Activated naive CD8-positive, alpha-beta T cell treated with anti-CD3 and anti-CD28 coated beads, Interleukin-2, amount 50 U/mL, for 16 hours (primary cell): ENCODE measurements at places on chromosomes 2 and 18.

- no peak for DNase-seq
Observed at GRCh38 chr2:145572238-145572637, 1052.3 kb upstream of the ZEB2 start.

DNA sequence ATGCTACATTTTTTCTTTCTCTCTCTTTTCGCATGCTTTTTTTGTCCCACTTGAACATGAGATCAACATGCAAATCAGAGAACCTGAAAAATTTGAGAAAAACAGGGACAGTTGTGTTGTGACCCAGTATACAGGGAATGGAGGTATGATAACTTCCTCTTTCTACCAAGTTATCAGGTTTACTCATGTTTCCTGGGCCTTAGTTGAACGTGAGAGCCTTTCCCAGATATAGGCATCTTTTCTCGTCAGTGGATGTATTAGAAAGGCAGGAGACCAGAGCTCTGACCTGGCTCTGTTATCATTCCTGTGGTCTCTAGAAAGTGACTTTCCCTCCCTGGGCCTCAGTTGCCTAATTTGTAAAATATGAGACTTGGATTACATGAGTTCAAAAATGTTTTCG lies 30.1 kb upstream of the FAM117B start:
- DNase-seq = no peak

DNA sequence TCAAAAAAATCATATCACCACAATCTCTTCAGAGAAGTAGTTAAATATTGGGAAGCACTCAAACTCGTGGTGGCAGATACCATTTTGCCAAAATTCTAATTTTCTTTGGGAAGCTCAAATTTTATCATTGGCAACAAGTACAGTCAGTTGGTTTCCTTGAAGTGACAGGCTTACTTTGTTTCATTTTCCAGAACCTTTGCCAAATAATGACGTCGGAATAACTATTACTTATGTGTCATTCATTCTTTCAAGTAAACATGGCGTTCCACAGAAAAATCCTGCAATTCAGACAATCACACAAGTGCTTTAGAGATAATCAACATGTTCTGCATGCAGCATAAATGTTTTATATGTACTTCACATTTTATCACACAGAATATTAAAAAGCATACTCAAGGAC lies 5.4 kb downstream of the TTLL4 start:
- DNase-seq = no peak

DNA sequence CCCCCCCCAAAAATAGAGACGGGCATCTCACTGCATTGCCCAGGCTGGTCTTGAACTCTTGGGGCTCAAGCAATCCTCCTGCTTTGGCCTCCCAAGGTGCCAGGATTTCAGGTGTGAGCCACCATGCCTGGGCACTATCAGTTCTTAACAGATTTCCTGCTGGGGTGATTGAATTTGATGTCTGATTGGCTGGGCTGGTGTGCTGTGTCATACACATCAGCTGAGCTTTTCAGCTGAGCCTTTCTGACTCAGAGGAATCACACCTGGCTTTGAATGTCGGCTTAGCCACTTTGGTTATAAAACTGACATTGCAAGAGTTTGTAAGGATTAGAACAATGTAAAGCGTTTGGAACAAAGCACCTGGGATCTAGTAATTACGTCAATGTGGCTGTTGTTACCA lies 18.9 kb downstream of the NCAPH start:
- DNase-seq = no peak

DNA sequence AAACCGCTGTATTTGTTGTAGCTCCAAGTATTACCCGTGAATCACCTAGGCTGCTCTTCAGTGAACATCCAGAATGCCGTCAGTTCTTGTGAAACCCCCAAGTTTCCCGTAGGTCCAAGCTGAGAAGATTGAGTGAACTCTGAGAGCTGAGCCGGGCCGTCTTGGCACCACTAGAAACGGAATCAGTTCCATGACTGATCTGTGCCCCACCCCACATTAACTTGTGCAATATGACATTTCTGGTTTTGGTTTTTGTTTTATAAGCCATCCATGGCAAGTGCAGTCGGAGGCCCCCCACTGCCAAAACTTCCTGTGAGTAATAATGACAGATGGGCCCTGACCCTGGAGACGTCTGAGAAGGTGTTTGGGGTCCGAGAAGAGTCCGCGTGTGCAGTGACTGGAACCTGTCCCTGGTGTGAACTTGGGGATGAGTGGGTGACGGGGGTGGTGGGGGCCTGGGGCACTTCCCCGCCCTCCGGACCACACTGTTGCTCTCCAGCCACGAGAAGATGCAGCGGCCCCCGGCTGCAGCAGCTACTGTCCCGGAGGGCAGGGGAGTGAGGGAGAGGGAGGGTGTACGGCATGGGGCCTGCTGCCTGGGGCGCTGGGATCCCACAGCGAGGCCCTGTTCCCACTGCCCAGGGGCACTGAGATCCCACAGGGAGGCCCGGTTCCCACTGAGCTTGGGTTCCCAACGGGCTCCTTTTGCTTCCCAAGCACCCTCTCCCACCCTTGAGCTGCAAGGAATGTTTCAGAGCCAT lies 26.5 kb downstream of the NFATC1 start:
- no peak for DNase-seq

- no peak for DNase-seq
Observed at GRCh38 chr2:169746240-169746639, 12.6 kb downstream of the KLHL23 start.

- DNase-seq = no peak
Observed at GRCh38 chr18:79355433-79356335, 40.0 kb upstream of the NFATC1 start.

DNA sequence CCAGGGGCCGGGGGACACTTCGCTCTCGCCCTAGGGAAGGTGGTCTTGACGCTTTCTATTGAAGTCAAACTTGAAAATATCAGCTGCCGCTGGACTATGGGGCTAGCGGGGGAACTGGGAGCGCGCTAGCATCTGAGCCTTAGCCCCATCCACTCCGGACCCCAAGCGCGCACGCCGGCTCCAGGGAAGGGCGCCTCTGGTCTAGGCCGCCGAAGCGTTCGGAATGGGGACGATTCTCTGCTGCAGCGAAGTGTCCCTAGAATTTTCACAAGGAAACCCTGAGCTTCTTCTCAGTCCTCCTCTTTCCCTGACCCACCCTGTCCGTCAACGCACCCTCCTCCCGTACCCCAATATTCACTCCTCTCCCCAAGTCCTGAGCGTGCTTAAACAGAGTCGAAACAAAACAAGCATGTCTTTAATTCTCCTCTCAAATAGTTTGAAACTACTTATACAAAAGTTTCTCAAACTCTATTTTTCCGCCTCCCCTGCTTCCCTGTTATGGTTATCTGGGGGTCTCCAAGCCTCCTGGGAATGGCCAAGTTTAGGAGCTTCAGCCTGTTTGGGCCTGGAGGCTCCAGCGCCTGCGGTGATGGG lies 5.0 kb downstream of the RAX start:
- no peak for DNase-seq

DNA sequence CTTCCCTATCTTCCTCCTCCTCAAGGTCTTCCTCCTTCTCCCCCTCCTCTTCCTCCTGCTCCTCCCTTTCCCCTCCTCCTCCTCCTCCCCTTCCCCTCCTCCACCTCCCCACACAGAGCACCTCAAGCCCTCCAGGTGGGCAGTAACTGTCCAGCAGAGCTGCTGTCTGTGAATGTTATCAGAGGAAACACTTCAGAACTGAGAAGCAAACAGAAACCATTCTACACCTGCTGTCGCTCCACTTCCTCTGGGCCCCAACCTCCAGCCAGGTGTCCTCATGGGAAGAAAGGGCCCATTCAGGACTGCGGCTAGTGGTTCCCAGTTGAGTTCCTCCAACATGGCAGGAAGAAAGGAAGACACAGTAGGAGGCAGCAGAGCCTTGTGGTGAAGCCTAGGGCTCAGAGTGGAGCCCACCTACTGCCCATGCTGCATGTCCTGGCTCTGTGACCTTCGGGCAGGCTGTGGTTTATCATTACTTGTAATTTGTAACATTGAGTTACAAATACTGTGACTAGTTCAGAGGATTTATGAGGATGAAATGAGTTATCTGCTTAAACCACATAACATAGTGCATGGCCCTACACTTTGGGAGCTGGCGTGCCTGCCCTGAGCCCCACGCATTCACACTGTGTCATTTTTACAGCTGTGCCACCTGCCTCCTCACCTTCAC lies 165.9 kb upstream of the ID2 start:
- no peak for DNase-seq

DNA sequence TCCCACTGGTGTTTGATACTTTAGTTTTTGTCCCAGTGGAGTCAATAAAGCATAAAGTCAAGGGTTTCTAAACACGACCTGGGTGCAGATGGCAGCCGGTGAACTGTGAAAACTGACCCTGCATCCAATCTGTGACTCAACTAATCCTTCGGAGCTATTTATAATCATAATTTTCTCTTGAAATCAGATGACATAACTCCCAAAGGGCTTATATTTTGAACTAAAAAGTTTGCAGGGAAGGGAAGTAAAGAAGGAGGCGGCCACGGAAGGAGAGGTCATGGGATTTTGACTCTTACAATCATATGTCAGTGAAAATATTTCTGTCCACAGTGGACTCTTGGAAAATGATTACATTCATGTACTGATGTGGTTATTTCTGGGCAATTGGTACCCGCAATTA lies 178.5 kb downstream of the PDE1A start:
- no peak for DNase-seq

DNA sequence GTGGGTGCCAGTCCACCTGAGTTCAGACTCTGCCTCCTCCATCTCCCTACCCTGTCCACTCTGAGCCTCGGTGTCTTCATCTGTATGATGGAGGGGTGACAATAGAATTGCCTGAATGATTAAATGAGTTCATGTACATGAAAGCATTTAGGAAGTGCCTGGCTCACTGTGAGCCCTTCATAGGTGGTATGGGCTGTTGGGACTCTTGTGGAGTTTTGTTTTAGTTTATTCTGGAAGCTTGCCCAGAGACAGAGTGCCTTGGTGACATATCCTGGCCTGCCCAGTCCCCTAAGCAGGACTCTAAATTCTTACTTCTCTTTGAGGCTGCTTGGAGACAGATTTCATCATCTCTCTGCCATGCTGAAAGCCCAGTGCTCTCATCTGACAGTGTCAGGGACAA lies 24.5 kb upstream of the GIGYF2 start:
- no peak for DNase-seq

GRCh38 chr2:60984720-60985119 lies 32.8 kb upstream of the PEX13 start:
- DNase-seq = no peak

GRCh38 chr2:45905632-45905958 lies 254.1 kb downstream of the PRKCE start:
- no peak for DNase-seq

DNA sequence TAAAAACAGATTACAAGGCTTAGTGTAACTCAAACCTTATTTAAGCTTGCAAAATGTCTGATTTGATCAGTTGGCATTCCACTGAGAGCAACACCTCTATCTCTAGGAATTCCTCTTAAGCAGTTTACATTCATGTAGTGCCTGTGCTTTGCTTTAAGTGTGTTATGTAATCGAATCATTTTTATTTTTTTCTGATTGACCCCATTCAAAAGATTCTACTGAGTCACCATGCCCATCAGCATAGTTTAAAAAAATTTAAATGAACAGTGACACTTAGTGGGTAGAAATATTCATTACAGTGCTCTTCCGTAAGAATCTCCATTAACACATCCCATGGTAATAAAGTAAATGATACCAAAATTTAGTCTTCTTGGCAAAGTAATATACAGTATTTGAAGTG lies 67.8 kb upstream of the SLC4A10 start:
- no peak for DNase-seq

GRCh38 chr2:149732001-149732685 lies 144.6 kb upstream of the MMADHC start:
- DNase-seq = no peak

GRCh38 chr2:231764124-231764523 lies 17.0 kb downstream of the PDE6D start:
- DNase-seq = no peak

GRCh38 chr2:75476761-75477160 lies 84.0 kb downstream of the EVA1A start:
- DNase-seq = no peak

DNA sequence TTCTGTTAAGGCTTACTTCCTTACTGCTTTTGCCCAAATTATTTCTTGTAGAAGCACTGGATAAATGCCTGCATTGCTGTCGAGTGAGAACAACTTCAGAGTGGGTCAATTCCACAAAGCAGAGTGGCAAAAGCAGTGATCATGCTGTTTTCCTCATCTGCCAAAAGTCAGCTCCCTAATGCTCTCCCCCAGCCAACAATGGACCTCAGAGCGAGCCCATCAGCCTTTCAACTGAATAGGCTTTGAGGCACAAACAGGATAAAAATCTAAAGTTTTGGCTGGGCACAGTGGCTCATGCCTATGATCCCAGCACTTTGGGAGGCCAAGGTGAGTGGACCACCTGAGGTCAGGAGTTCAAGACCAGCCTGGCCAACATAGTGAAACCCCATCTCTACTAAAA lies 222.7 kb downstream of the TCF4 start:
- DNase-seq = no peak

GRCh38 chr2:122734766-122735424 lies 979.4 kb downstream of the TSN start:
- DNase-seq = no peak

DNA sequence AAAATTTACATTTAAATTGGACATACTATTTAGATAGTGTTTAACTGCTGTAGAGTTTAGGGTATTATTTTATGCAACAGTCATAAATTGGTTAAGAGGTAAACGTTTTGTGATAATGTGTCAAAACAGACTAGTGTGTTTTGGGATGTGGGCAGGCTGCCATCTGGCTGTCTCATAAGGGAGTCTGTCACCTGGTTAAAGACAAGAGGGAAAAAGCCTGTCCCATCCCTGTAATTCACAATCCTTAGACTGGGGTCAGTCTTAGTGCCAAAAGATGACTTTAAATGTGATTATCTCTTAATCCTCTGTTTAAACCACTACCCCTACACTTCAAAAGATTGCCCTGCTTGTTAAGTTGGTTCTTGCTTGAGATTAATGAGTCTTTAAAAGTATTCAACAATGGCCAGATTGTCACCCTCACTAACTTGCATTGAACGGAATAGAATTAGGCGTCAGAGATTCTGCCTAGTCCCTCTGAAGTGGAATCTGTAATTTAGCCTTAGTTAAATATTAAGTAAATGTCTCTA lies 59.2 kb downstream of the SGPP2 start:
- DNase-seq = no peak

DNA sequence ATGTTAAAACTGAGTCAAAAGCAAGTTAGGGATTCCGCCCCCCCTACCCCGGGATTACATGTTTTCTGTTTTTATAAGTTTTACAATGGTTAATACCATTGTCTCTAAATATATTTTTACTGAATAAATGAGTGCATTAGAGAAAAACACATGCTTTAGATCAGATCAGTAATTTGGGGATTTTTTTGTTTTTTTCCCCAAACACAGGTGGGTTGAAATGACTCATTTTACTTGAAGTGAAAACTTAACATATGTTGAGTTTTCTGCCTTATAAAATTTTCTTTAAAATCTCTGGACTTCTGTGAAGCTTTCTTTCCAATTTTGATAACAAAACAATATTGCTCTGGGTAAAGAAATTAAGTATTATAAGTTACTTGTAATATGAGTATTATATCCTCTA lies 114.4 kb downstream of the AGPS start:
- no peak for DNase-seq

GRCh38 chr2:12194968-12195367 lies 448.5 kb downstream of the LPIN1 start:
- no peak for DNase-seq
